Vagina (tissue), 2 donors: ENCODE measurements at places on chromosomes 3 and 15.

DNA sequence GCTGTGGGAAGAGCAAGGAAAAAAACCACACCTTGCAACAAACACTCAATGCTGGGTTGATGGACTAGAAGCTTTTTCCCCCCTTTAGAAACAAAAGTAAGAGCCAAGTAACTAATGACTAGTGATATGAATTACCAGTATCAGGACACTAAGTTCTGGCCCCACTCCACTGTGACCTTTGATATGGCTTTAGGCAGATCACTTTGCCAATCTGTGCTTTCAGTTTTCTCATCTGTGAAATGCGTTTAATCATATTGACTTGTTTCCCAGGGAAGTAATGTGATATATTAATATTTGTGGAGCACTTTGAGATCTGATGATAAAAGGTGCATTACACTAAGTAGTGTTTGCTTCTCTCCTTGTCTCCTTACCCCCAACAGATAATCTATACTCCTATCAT, 319.3 kb upstream of the SATB1 start:
- DNase-seq = no peak

- DNase-seq = no peak
Measured at GRCh38 chr15:29849218-29849617, 26.9 kb upstream of the TJP1 start.

- DNase-seq = no peak
Measured at GRCh38 chr15:78243058-78243457, 8.7 kb upstream of the ACSBG1 start.

- DNase-seq = no peak
Measured at GRCh38 chr15:95610945-95611344, 719.6 kb upstream of the NR2F2 start.

DNA sequence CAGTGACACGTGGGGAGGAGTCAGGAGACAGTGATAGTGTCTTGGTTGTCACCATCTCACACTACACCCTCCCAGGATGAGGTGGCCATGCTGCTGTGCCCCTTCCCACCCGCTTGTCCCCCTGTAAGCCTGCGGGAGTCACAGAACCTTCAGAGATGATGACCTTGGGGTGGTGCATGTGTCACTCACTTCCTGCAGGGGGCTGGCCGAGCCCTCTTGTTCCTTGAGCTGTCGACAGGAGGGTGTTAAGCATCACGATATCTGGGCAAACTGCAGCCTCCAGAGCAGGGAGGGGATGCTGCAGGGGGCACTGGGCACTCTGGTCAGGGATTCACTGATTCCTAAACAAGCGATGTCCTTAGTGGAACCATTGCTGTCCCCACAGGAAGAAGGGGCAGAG, 27.7 kb downstream of the FAH start:
- DNase-seq = no peak

DNA sequence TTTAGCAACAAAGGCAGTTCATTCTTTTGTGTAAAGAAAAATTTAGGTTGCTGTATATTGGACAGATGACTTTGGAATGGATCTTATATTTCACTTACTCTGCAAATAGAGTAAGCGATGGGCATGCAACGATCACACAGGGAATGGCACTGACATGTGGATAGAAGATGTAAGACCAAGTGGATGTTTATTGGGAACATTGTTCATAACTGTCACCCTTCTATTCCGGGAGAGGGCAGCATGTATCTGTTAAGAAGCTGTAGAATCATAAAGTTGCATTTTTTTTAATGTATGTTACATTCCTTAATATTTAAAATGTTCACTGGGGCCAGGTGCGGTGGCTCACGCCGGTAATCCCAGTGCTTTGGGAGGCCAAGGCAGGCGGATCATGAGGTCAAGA, 41.2 kb downstream of the HPS3 start:
- DNase-seq = no peak

GRCh38 chr3:50708620-50709019, 33.9 kb downstream of the DOCK3 start:
- no peak for DNase-seq

DNA sequence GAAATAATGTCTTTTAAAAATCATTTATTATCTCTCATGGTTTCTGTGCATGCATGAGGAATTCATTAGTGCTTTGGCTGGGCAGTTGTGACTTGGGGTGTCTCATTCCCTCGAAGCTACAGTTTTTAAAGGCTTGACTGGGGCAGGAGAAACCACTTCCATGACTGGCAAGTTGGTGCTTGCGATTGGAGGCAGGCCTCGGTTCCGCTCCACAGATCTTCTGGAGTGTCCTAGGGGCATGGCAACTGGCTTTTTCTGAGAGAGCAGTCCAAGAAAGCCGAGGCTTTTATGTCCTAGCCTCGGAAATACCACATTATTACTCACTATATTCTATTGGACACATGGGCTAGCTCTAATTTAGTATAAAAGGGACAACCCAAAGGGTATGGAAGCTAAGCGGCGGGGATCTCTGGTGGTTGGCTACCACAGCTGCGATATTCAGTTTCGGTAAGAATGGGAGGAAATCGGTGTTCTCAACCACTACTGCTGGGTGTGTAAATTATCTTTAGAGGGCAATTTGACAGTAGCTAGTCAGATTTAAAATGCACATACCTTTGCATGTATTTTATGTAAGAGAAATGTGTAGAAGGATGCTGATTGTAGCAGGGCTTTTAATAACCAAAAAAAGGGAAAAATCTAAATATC, 48.8 kb upstream of the TOP2B start:
- DNase-seq = no peak

- DNase-seq = no peak
Measured at GRCh38 chr3:175020101-175020500, 161.0 kb downstream of the NAALADL2 start.

- DNase-seq = no peak
Measured at GRCh38 chr15:83099290-83099689, 8.2 kb upstream of the TM6SF1 start.

DNA sequence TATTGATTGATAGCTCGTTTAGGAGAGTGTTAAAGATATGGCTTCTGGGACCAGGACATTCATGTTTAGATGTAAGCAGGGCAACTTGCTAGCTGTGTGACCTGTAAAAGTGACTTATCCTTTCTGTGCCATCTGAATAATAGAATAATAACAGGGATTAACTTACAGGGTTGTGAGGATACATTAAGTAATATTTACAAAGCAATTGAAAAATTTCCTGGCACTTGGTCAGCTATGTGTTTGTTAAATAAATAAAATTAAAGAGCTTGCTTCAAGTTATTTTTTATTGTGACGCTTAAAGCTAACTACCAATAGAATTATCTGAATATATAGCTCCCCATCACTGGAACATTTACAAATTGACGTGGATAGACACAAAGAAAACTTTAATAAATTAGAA, 287.9 kb upstream of the CDIN1 start:
- no peak for DNase-seq

DNA sequence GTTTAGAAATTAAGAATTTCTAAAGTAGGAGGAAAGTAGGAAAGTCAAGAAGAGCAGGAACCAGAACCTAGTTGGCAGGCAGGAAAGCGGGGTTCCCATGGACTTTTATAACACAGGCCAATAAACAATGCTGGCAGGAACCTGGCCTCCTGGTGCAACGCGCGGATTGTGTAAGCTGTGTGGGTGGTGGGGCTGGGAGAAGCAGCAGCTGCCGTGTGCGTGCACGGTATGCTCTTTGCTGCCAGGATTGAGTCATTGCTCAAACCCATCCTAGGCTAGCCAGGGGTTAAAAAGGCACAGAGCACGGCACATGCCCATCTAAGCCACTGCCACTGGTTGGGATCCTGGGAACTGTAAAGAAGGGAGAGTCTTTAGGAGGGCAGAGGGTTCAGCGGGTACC, 209.9 kb upstream of the RGMA start:
- no peak for DNase-seq

- DNase-seq = no peak
Measured at GRCh38 chr3:141070727-141071357, 19.7 kb downstream of the SPSB4 start.

DNA sequence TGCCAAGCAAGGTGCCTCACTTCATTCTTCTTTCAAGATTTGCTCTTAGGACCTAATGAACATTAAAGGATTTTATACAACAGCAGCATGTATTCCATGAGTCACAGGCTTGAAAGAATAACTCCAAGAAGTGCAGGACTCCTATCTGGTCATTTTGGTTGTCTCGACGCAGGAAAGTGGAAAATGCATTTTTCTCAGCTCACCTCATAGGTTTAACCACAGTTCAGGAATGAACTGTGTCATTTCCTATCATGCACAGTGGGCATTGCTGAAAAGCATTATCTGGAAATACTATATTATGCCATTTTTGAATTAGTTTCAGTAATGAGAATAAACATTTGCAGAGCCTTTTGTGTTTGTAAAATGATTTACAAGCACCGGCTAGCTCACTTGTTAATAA, 98.7 kb upstream of the BFSP2 start:
- no peak for DNase-seq

- no peak for DNase-seq
Measured at GRCh38 chr3:134035836-134036235, 6.1 kb upstream of the SLCO2A1 start.

GRCh38 chr3:9260305-9260704, 10.9 kb upstream of the SRGAP3 start:
- DNase-seq = no peak

- no peak for DNase-seq
Measured at GRCh38 chr3:129553719-129554118, 10.7 kb downstream of the H1-8 start.

- DNase-seq = no peak
Measured at GRCh38 chr15:48422401-48422800, 91.2 kb downstream of the DUT start.

DNA sequence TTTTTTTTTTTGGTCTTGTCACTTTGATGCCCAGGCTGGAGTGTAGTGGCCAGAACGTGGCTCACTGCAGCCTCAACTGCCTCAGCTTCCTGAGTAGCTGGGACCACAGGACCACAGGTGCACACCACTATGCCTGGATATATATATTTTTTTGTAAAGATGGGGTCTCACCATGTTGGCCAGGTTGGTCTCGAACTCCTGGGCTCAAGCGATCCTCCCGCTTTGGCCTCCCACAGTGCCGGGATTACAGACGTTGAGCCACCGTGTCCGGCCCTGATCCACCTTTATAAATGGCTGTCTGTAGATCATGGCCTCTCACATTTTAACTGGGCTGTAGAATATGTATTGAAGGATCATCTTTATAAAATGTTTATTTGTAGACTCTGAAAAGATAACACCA, 1.9 kb upstream of the EIF3J start:
- no peak for DNase-seq

DNA sequence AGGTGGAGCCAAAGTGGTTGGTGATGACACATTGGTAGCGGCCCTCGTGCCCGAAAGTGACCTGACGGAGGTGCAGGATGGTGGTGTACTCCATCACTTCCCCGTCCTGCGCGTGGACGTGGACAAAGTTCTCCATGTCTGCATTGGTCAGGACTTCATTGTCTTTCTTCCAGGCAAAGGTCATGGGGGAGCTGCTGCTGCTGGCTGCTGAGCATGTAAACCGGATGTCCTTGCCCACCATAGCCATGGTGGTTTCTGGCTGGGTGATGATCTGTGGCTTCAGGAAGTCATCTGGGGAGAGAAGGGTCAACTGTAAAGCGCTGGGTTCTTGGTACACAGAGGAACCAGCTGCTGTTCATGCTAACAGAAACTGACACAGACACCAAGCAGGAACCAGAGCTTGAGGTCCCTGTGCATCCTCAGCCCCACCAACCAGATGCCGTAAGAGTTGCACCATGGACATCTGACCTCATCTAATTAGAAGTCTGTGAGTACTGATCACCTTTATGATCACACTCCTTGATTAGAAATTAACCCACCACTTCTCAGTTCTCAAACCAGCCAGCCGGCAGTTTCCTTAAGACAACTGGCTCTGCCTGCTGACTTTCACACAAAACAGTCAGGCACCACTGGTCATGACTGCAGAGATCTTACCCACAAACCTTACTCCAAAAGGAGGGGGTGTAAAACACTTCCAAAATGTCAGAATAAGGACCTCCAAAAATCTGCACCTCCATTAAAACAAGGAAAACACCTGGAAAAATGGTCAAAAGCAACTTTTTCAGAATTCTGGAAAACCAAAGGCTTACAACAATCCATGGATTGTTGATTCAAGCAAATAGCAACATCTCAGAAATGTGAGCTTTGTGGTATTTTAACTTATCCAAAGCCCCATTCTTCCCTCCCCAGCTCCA, 114.6 kb downstream of the LRIG1 start:
- peak; percentile 65 for DNase-seq

GRCh38 chr3:129070086-129070885, 9.7 kb downstream of the GP9 start:
- no peak for DNase-seq

DNA sequence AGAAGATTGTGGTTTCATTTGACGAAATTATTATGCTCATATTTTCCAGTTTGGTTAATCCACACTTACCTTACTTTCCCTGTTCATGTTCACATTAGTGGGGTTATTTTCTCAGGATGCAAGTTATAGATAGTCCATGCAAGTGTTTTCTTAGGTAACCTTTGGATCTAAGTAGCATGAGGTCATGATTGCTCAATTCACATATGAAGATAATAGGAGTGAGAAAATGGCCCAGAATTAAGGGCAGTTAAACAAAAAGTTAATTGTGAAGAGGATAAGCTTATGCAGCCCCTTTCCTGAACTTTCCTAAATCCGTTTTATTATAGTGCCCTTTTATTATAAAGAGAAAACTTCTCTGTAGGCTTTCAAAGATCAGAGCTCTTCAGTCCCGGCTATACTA, 83.4 kb downstream of the CD200R1L start:
- no peak for DNase-seq

DNA sequence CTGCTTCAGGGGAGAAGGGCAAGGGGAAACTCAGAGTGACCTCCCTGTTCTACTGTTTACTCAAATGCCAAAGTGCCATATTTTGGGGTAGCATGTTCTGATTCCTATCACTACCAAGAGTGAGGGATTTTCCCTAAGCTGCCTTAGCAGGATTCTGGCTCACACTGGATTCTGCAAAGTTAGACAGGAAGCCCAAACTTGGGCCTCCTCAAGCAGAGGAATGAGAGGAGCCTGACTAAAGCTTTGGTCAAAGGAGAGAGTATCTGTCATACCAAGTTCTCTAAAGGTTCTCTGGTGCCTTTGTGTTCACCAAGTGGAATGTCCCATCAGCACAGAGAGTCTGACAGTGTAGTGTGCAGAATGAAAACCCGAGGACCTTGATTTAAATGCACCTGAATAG, 8.8 kb upstream of the RARB start:
- no peak for DNase-seq

DNA sequence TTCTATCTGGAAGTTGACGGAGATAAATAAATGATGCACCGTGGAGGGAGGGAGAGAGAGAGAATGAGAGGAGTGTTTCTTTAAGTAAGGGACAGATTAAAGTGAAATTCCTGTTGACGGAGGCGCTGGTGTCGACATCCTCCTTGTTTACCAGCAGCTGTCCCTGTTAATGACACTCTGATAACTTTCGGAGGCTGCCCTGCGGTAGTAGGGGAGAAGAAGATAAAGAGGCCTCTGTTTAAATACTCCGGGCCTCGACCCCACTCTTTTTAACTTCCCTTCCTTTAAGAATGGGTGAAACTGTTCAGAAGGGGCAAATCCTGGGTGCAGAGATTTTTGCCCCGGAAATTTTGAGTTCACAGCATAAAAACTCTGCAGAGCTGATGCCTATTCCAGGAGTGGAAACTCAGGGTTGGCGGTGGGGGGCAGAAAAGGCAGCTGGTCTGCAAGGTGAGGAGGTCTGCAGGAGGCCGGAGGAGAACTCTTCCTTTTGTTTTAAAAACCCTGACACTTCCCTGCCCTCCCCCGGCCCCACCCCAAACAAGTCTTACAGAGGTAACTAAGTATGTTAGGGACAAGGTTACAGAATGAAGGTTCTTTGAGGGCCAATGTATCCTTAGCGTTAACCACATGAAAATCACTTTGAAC, 276.6 kb upstream of the NR2F2 start:
- no peak for DNase-seq
